Head of caudate nucleus (tissue), 42 donors: ENCODE measurements at places on chromosomes 6 and 20.

GRCh38 chr6:108677357-108677756, 116.6 kb downstream of the FOXO3 start:
- no peak for DNase-seq

DNA sequence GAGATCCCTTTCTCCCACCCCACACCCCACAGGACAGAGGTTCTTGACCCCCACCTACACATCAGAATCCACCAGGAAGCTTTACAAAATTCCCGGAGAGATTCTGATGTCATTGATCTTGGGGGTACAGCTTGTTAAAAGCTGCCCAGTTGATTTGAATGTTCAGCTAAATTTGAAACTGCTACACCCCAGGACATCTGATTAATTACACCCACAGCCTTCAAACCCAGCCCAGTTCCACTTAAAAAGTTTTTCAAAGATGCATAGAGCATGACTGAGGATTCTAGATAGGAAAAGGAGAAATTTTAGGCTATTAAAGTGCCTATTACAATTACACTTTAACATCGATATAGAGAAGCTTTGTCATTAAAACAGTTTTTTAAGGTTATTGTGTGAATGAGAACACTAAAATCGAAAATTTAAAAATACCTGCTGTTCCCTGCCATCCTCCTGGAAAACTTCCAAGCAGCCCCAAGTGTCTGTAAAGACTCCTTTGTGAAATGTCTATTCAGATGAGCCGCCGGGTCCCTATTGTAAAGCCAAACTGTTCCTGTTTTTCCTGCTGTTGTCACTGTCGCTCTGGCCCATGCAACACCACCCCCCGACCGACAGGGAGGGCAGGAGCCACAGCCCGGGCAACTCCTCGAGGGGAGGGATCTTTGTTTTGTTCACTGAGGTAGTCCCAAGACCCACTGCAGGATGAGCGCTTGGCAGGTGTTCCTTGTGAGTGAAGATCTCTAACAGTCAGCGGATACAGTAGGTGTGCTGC, 132.5 kb upstream of the PHACTR3 start:
- DNase-seq, result no peak

DNA sequence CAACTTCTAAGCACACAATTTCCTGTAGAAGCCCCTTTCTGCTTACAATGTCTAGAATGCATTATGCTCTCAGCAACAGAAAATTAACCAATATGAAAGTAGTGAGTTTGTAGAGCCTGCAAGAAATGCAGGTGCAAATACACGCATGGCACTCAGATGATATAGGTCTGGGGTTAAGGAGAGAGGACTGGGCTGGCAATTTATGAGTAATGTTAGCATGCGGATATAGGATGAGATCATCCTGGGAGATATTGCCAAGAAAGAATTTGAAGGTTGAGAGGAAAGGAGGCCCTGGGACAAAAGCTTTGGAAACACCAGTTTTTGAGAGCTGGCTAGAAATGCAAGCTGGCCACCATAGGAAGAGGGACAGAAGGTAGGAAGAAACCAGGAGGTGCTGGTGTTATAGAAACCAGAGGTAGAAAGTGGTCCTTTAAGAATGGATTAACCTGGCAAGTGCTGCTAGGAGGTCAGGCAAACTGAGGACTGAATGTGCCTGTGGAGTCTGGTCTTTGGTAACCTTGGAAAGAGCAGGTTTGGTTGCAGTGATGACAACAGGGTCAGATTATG, 183.2 kb upstream of the MYLIP start:
- no peak for DNase-seq

- DNase-seq, result no peak
Measured at GRCh38 chr20:21681922-21682318, 23.5 kb upstream of the PAX1 start.

GRCh38 chr6:42427871-42428270, 23.9 kb downstream of the TRERF1 start:
- no peak for DNase-seq

DNA sequence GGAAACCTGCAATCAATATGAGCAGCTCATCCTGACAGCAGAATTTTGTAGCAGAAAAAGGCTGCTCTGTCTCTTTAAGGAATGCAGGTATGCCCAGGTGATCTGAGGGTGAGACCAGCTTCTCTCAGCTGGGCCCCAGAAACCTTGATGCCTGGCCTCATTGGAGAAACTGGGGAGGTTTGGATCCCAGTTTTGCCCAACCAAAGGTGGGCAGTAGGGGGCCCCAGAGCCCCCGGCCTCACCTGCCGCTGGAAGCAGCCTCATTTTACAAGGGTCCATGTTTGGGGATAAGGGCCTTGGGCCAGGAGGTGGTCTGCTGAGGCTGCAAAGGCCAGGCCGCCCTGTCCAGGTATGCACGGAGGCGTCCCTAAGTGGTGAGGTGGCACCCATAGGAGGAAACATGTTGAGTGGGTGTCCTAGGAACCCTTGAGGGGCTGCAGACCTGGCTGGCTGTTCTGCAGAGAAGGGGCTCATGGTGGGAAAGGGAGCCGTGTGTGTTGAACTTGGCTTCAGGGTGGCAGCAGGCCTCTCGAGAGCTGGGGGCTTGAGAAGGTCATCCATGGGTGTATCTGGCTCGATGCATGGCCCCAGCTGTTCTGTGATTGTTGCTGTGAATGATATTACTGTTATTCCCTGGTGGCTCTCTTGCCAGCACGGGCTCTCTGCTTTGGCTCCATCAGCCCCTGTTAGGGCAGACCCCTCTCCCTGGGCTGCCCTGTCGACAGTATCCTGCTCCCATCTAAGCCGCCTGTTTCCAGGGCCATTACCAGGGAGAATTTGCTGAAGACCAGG, 208.4 kb downstream of the CDH4 start:
- no peak for DNase-seq

DNA sequence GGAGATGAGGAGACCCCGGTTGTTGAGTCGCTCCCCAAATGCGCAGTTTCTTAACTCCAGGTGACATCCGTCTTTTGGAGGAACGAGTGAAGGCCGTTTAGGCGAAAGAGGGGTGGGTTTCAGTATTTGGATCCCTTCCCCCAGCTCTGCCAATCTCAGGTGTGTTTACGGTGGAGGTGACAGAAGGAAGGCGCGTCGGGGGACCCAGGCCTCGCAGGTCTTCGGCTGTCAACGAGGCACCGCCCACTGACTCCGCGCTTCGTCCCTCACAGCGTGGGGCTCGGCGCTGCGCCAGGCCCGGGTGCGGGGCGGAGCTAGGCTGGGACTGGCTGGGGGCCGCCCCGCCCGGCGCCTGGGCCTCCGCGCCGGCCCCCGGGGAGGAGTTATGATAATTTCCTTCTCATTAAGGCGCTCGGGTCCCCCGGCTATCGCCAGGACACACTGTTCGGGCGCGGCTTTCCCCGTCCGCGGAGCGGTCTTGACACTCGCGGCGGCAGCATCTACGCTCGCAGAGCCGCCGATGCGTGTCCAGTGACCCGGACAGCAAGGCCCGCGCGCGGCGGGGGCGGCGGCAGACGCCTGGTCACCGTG, at the start of gene TFAP2C:
Gene TFAP2C, plus strand, starts transcription at position 434 of the 591 bp plus-strand sequence. CDS start 239 bp downstream, outside the sequence.
- peak; percentile 28 for DNase-seq

- DNase-seq, result peak; percentile 79
Measured at GRCh38 chr6:98833057-98833306, 1.4 kb upstream of the POU3F2 start.

DNA sequence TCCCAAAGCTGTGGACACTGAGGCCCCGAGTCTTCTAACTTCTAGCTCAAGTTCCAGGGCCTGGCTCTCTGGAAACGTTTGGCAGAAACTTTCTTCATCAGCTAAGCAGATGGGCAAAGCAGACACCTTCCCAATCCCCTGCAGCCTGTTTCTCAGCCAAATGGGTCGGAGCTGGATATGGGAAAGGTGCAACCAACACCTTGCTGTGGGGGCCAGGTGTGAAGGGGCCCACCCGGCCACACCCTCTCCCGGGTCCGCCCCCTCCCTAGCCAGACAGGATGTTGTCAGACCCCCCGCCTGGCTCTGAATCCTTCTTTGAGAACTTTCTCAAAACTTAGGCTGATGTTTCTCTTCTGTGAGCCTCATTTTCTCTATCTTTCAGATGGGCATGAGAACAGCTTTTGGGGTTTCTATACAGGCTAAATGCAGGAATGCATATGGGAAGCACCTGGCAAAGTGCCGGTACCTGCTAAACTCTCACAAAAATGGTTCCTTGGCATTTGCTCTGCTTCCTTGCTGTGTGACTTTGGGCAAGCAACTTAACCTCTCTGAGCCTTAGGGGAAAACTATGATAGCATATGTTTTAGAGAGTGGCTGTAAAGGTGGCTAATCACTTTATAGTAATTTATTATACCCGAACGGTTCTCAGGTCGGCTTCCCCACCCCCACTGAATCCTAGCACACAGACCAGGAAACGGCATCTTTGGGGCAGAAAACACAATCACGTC, 1.8 kb downstream of the SNAI1 start:
- no peak for DNase-seq

- DNase-seq, result no peak
Measured at GRCh38 chr6:148703900-148704299, 42.9 kb upstream of the UST start.

DNA sequence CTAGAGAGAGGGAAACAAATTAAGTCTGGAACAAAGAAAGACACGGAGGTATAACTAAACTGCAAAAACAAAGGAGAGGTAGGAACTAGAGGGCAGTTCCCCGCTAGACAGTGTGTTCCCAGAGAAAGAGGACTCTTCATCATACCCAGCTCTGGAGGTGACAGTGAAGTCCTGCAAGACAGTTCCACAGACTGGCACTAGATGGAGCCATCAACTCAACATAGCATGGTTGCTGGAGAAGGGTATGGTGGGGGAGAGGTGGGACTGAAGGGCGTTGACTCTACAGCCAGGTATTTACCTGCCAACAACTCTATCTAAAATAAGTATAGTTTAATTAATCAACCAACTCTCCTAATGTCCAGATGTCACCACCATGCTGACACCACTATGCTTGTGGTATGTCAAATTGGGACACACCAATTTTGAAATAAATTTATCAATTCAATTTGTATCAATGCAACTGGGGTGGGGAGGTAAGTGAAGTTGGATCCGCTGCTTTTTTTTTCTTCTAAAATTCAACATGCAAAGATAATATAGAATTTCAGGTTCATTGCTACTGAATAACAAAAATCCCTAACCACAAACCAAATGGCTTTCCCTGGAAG, 9.7 kb downstream of the BACH2 start:
- DNase-seq, result no peak

DNA sequence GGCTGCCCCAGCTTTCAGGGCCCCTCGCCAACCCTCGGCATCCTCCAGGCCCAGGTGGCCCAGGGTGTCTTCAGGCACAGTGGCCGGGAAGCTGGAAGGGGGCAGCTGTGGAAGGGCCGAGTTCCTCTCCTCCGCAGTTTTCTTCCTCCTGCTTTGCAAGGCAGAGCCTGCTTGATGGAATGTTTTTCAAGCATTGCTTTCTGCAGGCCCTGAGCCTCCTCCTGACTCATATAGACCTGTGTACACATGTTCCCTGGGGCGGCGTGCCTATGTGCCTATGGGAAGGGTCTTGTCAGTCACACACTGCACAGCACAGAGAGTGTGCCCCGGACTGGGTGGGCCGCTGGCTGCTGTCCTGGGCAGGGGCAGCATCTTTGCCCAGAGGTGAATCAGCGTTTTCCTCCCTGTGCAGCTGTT, 107.5 kb downstream of the ERMARD start:
- DNase-seq, result no peak

DNA sequence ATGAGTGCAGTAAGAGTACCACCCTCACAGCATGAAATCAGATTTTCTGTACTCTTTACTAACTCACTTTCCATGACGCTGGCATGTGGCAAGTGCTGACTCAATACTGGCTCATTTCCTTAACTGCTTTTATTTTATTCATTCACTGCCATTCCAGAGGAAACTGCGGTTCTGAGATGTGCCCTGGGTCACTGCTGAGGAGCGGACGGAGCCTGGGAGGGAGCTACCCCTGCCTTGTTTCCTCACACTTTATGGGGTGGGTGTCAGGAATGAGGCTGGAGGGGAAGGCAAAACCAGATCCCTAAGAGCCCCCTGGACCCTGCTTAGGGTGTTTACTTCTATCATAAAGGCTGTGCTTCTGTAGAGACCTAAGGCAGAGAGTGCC, 14.4 kb downstream of the NT5E start:
- no peak for DNase-seq

DNA sequence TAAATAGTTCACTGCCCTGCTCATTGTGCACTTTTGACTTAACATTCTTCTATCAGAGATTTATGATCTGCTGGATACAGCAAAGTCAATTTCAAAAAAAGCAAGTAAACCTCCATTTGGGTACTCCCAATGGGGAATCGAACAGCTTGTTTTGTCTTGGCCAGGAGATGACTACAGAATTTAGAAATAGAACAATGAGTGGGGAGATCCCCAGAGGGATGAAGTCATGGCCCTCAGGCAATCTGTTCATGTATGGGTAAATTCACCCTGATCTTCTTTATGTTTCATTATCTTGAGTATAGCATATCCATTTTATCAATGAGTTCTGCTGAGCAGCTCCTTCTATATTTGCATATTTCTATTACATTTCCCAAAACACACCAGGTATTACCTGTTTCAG, 1681.9 kb downstream of the HACE1 start:
- DNase-seq, result no peak

GRCh38 chr6:45951321-45952167, 64.1 kb downstream of the CLIC5 start:
- DNase-seq, result no peak

- no peak for DNase-seq
Measured at GRCh38 chr6:106102967-106103727, 17.0 kb downstream of the PRDM1 start.

DNA sequence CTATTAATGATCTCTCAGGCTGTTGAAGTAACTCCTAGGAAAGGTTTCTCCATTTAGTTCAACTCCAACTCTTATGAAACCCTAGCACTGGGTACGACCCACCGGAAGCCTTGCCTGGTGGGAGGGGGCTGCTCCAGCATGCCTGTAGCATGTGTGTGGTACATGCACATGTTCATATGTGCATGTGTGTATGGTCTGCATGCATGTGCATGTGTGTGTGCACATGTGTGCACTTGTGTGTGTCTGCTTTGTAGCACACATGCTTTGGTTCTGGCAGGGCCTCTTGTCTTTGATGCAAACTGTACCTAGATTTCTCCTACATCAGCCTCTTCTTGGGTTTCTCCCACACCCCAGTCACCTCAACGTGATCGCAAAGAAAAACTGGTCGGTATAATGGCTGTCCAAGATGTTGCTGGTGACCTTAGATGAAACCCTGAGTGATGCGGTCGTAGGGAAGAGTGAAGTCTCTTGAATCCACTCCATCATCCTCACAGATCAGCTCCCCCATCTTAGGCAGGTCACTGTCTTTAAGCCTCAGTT, 193.5 kb downstream of the MYLK4 start:
- no peak for DNase-seq

DNA sequence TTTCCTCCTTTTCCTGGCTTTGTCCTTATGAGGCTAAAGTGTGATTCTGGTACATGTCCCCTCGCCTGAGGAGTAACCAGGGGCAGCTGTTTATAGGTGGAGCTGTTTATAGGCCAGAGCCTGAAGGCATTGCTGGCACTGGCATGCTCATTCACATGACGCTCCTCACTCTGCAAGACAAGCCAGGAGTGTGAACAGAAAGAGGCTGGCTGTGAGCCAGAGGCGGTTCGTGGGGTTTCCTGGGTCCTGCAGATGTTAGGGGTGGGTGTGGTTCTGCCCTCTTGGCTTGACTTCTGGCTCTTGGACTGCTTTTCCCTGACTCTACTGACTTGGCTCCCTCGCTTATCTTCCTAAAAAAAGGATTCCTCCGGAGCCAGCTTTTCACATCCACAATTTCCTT, 12.8 kb upstream of the MDFI start:
- DNase-seq, result no peak
